Endothelial cell of coronary artery (primary cell): ENCODE measurements at places on chromosomes 5 and 9. TPM values are rescaled to one million over a fixed set of nuclear protein-coding genes. Genes with fewer than 3 reads are reported as not detected.

Gene RALGDS
- total RNA-seq = 30.6 and 30.9 TPM in 2 replicates

Gene CYSRT1
- total RNA-seq = 0.19 and 0.45 TPM in 2 replicates

Gene SPAG8
- total RNA-seq = 0.19 and 0.27 TPM in 2 replicates

Gene KYAT1
- 7.6 and 10.8 TPM in 2 replicates for total RNA-seq

Gene PHF24
- not detected in 2 replicates for total RNA-seq

Gene SLC1A1
- total RNA-seq = 12.2 and 17.0 TPM in 2 replicates

Gene PCDHGA8
- total RNA-seq = 1.3 and 2.4 TPM in 2 replicates

Gene GFI1B
- not detected in 2 replicates for total RNA-seq

Gene LHX6
- total RNA-seq = 0.27 and 1.3 TPM in 2 replicates

Gene IL13
- total RNA-seq = not detected in 2 replicates

Gene OR1J2
- total RNA-seq = not detected in 2 replicates

Gene NPR2
- 6.2 and 14.1 TPM in 2 replicates for total RNA-seq

Gene SH3GLB2
- 23.4 and 40.7 TPM in 2 replicates for total RNA-seq

Gene PLAC8L1
- total RNA-seq = 0.18 and 0.38 TPM in 2 replicates

Gene GARIN3
- total RNA-seq = not detected in 2 replicates

Gene FGD3
- total RNA-seq = not detected in 2 replicates

Gene HTR1A
- total RNA-seq = 0.09 TPM in 1 of 2 replicates, not detected in the other

Gene CD14
- 0.09 and 2.2 TPM in 2 replicates for total RNA-seq

Gene QRFP
- not detected in 2 replicates for total RNA-seq

Gene MRNIP
- total RNA-seq = 10.2 and 17.2 TPM in 2 replicates

Gene SIGMAR1
- total RNA-seq = 41.1 and 46.3 TPM in 2 replicates

Gene CCNO
- total RNA-seq = 0.09 and 0.45 TPM in 2 replicates

Gene IGIP
- 3.7 and 7.9 TPM in 2 replicates for total RNA-seq

Gene AGXT2
- not detected in 2 replicates for total RNA-seq

Gene IGFBPL1
- total RNA-seq = not detected in 2 replicates

Gene NUTM2G
- not detected in 2 replicates for total RNA-seq

Gene MLANA
- not detected in 2 replicates for total RNA-seq

Gene TNIP1
- total RNA-seq = 66.2 and 149 TPM in 2 replicates

Gene NRARP
- 23.3 and 32.2 TPM in 2 replicates for total RNA-seq

Gene SLIT3
- 0.36 and 1.4 TPM in 2 replicates for total RNA-seq

Gene ZNF366
- 1.1 and 4.0 TPM in 2 replicates for total RNA-seq

Gene PLCXD3
- total RNA-seq = under 0.01 TPM in 1 of 2 replicates, not detected in the other

Gene FBP2
- not detected in 2 replicates for total RNA-seq

Gene MATR3
- total RNA-seq = 227 and 246 TPM in 2 replicates

Gene ANKRD34B
- total RNA-seq = not detected in 2 replicates

Gene BHMT2
- total RNA-seq = 0.09 TPM in 2 replicates

Gene LCN6
- not detected in 2 replicates for total RNA-seq
